GM12864 (cell line): ENCODE measurements at places on chromosomes 6 and 20.

- no peak for DNase-seq
Measured at GRCh38 chr6:158556113-158556512, 3.8 kb upstream of the TMEM181 start.

DNA sequence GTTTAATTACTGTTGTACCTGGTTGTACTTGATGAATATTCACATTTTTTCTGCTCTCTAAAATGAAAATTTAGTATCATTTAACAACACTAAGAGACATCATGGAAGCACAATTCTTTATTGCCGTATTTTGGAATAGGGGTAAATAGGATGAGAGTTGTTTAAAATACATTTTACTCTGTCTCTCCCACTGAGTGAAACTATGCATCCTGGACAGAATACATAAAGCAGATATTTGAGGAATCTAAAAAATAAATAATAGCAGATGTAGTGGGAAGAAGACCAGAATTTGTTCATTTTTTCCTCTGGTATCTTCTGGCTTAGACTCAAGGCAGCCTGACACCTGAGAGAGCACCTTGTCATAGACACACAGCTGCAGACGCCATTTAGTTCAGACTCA is 119.1 kb upstream of the AHI1 start:
- no peak for DNase-seq

- peak; percentile 19 for DNase-seq
Measured at GRCh38 chr6:47247227-47247797, 62.4 kb downstream of the TNFRSF21 start.

- DNase-seq = no peak
Measured at GRCh38 chr20:57655809-57656155, 35.6 kb upstream of the ZBP1 start.

DNA sequence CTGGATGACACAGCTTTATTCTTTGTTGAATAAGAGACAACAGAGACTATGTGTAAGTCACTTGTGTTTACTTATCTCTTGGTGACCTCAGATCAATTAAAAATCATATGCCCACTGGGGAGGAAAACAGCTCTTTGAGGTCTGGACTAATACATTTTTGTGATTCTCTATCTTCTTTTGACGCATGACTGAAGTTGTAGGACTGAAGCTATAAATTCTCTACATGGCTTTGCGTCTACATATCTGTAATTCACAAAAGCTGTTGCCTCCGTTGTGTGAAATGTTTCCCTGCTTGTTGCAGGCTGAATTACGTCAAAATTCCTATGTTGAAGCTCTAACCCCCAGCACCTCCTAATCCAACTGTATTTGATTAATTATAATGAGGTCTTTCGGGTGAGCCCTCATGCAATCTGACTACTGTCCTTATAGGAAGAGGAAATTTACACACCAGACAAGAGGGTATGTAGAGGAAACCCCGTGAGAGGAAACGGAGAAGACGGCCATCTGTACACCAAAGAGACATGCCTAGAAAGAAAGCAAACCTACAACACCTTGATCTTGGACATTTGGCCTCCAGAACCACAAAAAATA is 481.6 kb downstream of the PRKN start:
- DNase-seq = no peak

DNA sequence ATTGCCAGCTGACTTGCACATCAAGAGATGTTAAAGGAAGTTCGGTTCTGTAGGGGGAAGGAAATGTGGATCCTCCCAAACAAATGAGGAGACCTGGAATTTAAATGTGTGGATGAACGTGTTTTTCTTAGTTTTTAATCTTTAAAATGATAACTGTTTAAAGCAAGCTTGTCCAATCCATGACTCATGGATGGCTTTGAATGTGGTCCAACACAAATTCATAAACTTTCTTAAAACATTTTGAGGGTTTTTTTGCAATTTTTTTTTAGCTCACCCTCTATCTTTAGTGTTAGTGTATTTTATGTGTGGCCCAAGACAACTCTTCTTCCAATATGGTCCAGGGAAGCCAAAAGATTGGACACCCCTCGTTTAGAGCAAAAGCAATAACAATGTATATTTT is 12.6 kb downstream of the TUBB2B start:
- DNase-seq = no peak
